HCEC 1CT (cell line): ENCODE measurements at places on chromosomes 12 and 14.

DNA sequence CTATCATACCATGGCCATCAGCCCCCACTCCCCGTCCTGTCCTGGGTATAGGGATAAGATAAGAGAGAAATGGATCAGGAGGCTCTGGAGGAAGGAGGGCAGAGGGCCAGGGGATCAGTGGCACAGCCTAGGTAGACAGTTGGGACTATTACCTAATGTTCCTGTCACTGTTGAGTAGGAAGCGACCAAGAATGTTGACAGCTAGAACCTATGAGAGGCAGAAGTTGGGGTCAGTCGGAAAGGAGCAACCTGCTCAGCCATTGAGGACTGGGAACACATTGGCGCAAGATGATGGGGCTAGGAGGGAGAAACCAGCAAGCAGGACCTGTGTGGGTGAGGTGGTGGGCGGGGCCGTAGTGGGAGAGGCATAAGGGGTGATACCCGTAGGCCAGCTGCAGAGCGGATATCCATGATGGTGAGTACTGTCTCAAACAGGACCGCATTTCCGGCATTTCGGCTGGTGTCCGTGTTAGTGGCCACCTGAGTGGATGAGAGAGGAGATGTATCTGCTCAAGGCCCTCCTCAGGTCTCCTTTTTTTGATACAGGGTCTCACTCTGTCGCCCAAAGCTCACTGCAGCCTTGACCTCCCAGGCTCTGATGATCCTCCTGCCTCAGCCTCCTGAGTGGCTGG, 3.3 kb downstream of the AP1G2 start:
- DNase-seq, result no peak

- DNase-seq, result no peak
Observed at GRCh38 chr14:54251356-54251755, 145.5 kb upstream of the CDKN3 start.

GRCh38 chr12:32545413-32545980, 133.6 kb upstream of the DNM1L start:
- no peak for DNase-seq

DNA sequence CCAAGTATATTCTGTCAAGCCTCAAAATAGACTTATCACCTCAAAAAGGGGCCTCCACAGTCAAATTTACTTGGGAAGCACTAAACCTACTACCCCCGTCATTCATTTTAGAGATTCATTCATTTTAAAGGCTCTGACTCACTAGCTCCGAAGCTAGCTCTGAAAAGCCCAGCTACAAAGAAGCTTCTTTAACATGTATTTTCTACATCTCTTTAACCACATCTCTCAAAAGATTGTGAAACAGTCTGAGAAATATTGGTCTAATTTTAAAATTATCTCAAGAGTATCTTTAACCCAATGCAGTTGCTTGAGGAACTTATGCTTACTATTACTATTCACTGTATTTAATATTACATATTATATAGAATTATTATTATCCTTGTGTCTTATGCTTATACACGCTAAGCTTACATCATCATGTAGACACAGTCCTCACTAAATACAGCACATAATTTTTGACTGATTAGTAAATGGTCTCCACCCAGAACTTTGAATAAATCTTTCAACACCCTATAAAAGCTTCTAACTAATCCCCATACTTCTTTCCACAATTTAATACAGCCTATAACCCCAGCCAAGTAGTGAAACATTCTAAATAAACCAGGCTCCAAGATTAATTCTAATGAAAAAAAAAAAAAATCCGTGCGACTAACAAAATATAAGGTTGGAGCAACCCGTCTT, 7.8 kb downstream of the NT5DC3 start:
- no peak for DNase-seq

DNA sequence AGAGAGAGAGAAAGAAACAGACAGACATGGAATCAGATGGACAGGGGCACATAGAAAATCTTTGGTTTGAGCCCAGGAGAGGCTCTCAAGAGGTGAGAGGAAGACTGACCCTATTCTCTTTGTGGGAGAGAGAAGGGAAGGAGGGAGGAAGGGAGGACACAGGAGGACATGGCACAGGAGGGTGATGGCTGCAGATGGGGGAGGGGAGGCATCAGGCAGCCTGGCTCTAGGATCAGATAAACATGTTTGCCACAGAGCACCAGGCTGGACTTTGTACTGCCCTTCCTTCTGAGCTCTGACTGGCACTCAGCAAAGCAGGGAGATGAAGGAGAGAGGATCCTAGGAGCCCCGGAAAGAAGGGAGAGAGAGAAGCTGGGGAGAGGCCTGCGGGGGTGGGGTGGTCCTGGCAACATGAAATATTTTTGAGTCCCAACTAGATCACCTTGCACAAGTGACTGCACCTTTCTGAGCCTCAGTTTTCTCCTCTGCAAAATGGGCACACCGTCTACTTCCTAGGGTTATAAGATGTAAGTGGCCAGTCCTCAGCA, 6.1 kb downstream of the HNF1A start:
- DNase-seq, result no peak

GRCh38 chr12:47864646-47865235, 40.1 kb downstream of the VDR start:
- DNase-seq, result no peak

GRCh38 chr14:65222440-65222858, 120.1 kb upstream of the MAX start:
- DNase-seq, result peak; percentile 73
